ENCODE measurements at places on chromosomes 12 and 14.

DNA sequence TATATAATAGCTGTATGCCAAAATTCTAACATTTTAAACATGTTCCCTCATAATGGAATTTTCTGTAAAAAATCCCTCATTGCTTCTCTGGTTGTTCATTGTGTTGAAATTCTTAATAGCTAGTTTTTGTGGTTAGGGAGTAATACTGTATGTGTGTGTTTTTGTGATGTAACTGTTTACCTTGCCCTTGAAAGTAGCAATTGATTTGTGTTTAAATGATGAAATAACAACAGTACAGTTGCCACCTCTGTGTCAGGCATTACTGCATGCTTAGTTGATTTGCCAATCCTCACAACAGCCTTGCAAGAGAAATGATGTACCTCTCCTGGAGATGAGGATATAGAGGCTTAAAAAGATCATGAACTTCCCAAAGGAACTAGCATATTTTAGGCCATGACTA, 94.9 kb downstream of the DAAM1 start:
- no peak for DNase-seq

GRCh38 chr14:49972823-49973222, 79.9 kb downstream of the ARF6 start:
- DNase-seq: no peak

- DNase-seq: no peak
Measured at GRCh38 chr14:33210311-33210710, 271.6 kb downstream of the NPAS3 start.

DNA sequence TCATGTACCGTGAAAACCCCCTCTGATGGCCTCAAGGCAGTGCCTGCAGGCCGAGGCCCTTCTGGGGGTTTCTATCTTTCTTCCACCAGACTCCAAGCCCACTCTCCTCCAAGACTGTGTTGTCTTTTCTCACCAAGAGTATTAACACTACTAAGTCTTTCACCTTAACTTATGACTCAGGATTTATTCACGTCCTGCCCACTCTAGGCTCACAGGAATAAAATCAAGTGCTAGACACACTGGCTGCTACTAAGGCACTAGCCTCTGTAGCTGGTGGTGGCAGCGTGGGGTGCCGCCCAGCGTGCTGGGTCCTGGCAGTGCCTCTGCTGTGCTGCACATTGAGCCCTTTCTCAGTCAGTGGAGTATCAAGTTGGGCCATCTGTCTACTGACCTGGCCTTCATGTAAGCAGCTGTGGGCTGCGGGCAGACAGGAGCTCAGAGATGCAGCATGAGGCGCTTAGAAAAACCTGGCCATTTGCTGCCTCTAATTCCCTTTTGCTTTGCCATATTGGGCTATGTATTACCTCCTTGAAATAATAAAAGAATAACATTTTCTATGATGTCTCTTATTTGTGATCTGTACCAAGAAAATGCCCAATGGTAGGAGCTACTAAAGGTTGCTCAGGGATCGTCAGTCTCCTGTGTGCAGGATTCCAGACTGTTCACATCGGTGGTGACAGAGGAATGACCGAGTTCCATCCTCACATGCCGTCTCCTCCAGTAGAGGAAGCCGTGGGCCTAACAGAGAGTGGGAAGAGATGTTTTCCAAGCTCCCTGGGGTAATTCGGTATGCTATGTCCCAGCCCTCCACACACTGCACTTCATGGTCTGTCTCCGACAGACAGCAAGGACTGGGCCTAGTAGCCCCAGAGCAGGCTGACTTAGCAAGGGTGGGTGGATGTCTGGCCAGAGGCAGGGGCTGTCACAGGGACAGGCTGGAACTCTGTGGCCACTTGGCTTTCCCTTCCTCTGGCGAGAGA, 39.9 kb downstream of the MAX start:
- DNase-seq: no peak

DNA sequence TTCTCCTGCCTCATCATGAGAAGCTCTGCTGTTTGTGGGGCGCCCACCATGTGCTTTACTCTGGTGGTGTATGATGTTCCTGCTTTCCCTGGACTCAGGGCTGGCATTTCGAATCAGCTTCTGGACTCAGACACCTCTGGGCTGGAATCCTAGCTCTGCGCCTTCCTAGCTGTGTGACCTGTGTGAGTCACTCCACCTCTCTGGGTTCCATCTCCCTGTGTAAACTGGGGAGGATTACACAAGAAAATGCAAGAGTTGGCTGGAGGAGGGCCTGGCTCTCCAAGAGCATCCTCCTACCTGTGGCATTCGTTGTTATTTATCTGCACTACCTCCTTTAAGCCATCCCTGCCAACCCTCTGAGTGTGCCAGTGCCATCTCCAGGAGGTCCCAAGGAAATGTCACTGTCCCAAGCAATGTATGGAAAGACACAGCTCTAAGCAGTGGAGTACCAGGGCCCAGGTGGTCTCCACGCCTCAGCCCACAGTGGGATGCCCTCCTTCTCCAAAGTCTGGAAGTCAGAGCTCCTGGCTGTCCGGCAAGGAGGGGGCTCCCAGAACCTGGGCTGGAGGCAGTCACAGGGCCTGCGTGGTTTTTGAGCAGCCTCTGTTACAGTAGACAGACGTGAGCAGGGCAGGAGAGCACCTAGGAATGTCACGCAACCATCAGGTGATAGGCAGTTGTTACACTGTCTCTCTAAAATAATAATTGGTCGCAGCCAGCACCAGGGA, 7.3 kb upstream of the TNFAIP2 start:
- DNase-seq: no peak

DNA sequence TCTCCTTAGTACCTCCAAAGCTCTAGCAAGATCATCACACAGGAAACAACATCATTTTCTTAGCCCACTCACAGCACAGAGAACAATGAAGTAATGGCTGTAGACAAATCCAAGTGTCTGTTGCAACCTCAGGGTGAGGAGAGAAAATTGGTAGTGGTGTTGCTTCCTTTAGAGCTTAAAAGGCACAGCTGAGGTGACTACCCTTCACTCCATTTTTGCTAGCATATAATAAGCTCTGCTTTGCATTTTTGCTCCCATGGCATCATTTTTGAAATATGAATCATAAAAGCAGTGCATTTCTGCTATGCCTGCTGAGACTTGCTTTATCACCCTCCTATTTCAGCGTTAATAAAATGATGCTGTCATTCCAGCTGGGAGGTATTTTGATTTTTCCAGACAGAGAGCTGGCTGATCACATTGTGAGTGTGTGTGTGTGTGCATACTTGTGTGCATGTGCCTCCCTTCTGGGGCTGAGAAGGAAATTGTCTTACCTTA, 18.5 kb upstream of the PCNX1 start:
- no peak for DNase-seq

- DNase-seq: no peak
Measured at GRCh38 chr12:74896186-74896585, 313.5 kb downstream of the KCNC2 start.

GRCh38 chr12:6302621-6303020, 7.9 kb upstream of the PLEKHG6 start:
- DNase-seq: no peak

DNA sequence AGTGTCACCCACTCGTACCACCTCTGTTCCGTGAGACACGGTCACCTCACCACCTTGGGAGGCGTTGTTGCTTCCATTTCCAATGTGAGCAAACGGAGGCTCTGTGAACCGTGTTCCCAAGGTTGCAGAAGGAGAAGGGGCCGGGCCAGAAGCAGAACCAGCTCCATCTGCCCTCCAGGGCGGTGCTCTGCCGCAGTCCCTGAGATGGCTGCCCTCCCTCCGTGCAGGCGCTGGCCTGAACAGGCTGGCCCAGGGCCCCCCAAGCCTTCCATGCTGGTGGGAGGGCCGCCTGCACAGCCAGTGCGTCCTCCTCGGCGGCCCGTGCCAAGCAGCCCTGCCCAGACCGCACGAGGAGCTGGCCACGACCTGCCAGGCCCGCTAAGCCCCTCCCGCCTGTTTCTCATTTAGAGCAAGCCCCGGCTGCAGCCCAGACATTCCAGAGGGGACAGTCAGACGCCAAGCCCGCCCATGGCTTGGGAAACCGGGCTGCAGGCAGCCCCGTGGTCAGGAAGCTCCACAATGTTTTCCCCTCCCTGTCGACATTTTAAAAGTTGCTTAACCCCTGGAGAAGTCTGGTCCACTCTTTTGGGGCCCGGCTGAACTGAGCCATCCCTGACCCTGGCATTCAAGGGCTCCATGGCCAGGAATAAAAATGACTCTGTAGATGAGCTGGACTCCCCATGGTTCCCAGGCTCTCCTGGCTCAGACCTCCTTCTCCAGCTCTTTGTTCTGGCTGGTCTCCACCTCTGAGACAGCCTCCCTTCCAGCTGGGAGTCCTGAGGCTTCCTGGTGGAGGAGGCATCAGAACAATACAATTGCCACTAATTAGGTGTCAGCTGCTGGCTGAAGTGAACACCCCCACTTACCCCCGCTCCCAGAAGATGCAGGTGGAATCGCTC, 236.0 kb downstream of the BCL11B start:
- no peak for DNase-seq

DNA sequence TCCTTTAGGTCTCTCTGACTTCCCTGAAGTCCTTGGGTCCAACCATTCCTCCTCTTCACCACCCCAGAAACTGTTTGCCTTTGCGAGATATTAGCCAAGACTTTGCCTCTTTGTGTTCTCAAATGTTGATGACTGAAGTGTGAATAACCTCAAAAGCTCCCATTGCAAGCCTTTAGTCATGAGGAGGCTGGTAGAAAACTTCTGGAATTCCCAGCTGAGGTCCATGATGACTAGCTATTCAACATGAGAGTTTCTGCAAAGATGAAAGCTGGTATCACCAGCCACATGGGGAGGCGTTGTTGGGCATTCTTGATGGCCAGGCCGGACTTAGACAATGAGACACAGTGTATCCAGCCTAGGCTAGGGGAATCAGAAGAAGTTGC, 111.7 kb downstream of the TBX5 start:
- DNase-seq: no peak

GRCh38 chr14:102795060-102795925, 18.0 kb downstream of the TRAF3 start:
- no peak for DNase-seq

- DNase-seq: no peak
Measured at GRCh38 chr12:92759634-92760268, 57.0 kb downstream of the PLEKHG7 start.

DNA sequence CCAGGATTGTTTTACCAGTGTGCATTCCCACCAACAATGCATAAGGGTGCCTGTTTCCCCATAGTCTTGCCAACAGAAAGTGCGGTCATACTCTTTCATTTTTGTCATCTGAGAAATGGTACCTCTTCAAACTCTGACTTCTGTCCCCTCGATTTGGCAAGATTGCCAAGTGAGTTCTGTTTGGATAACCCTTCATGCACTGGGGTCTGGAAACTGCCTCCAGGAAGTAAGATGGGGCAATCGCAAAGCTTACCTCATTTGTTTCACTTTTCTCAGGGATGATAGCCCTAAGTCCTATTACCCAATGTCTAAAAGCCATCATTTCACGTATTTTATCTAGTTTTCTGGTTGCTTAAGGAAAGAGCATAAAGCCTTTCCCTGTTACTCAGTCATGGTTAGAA, 28.6 kb upstream of the NR1H4 start:
- DNase-seq: no peak

- no peak for DNase-seq
Measured at GRCh38 chr14:69317780-69318179, 57.8 kb downstream of the GALNT16 start.
